ENCODE measurements at places on chromosomes 2 and 18.

- peak; percentile 36 for DNase-seq
These were observed 149.1 kb downstream of the RHBDD1 start for GRCh38 chr2:226984750-226985582.

- DNase-seq, result no peak
These were observed 269.0 kb downstream of the TFCP2L1 start for GRCh38 chr2:121015971-121016485.

GRCh38 chr2:24822049-24822706, 29.0 kb downstream of the CENPO start:
- no peak for DNase-seq

DNA sequence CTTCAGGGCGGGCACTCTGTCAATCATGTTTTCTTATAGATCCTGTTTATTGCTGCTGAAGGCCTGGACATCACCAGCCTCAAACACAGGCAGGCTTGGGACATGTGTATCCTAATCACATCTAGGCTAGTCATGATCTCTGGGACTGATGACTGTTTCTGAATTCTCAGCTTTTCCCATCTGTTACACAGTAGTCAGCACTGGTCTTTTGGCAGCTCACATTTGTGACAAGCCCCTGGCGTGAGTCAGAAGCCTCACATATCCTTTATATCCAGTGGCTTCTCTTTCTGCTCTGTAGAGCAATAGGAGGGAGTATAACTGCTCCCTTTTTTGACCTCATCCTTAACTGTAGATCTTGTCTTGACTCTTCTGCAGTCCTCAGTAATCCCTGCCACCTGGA, 4.5 kb downstream of the SEMA4F start:
- peak; percentile 48 for DNase-seq

GRCh38 chr2:240435948-240436682, 652 bp downstream of the GPC1 start:
- DNase-seq, result no peak

DNA sequence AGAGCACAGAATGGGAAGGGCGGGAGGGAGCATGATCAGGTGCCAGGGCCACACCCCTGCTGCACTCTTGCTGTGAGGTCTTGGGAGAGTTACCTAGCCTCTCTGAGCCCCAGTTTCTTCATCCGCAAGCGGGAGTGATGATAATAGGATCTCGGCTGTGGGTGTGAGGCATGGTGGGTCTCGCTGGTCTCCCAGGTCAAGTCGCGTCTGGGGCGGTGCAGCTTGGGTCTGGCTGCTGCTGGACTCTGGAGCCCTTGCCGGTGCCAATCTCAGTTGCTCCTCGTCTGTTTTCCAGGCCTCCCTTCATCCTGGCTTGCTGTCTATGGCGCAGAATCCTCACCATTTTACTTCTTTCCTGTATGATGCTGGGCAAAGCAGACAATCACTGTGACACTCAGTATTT, 130.3 kb upstream of the RAB12 start:
- DNase-seq, result no peak

GRCh38 chr2:105409717-105410116, 10.9 kb upstream of the FHL2 start:
- DNase-seq, result peak; percentile 67

- DNase-seq, result no peak
These were observed 68.4 kb downstream of the KIAA2012 start for GRCh38 chr2:202141329-202141947.

GRCh38 chr18:77108001-77108692, 24.4 kb downstream of the MBP start:
- DNase-seq, result peak; percentile 67

- no peak for DNase-seq
These were observed 941.1 kb upstream of the FANCL start for GRCh38 chr2:59182249-59182648.

DNA sequence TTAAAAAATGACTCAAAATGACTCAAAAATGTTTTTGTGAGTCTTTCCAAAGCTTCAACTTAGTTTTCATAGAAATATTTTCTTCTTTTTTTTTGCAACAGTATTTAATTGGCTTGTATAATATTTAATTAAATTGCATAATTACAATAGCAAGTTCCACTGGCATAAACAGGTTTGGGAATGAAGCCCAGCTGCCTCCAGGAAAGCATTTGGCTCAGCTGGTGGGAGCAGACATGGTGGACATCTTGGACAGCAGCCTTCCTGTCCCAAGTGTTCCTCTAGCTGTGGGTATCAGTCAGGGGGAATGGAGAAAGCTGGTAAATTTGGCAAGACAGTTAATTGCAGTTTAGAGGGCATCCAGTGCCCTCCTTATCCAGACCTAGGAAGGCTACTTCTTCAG, 213.4 kb downstream of the ZBTB7C start:
- no peak for DNase-seq

DNA sequence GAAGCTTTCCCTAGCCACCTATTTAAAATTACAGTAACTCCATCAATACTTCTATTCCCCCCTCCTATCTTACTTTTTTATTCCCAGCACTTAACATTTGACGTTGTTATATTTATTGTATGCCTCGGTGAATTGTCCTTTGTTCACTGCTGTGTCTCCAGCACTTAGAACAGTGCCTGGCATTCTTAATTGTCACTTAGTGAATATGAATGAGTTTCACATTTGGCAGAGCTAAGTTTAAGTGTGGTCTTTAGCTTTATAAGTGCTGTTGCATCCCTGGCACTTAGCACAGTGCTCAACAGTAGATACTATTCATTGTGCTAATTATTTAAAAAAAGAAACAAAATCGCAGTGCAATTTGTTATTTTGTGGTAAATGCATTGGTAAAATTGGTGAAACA, 1.7 kb downstream of the RMP24 start:
- DNase-seq, result no peak

- DNase-seq, result no peak
These were observed 97.6 kb downstream of the MRPS9 start for GRCh38 chr2:105135436-105135835.

DNA sequence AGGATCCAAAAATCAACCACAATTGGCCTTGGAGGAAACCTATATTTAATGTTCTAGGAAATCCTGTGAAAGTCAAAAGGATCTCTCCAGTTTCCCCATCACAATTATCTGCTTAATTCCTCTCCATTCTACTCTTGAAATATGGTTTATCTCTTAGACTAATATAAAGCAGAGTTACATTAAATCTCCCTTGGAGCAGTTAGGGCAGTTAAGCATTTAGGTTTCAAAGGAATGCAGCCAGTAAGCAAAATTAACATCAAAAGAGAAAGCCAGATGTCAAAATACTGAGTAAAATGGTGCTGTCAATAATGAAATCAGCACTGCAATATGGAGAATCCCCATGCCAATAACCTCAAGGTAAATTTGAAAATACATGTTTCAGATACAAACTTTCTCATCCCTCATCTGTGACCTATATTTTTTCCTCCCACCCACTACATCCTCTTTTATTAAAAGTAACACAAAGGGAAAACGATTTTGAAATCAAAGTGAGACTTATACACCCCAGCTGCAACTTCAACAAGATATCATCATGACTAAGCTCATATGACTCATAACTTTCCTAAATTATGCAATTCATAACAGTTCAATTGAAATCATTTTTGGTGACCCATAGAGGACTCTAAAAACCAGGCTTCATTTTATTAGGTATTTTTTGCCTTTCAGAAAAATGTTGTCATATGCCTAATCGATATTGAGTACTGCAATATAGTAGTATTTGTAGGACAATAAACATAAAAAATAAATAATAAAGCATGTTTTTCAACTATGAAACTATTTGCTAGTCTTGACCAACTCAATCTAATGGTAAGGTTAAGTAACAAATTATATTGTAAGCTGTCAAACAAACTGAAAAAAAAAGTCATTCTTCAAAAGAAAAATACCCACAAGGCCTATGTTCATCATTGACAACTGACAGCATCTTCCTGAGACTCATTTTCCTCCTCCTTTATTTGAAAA, 3.1 kb downstream of the ADAM17 start:
- DNase-seq, result peak; percentile 53

DNA sequence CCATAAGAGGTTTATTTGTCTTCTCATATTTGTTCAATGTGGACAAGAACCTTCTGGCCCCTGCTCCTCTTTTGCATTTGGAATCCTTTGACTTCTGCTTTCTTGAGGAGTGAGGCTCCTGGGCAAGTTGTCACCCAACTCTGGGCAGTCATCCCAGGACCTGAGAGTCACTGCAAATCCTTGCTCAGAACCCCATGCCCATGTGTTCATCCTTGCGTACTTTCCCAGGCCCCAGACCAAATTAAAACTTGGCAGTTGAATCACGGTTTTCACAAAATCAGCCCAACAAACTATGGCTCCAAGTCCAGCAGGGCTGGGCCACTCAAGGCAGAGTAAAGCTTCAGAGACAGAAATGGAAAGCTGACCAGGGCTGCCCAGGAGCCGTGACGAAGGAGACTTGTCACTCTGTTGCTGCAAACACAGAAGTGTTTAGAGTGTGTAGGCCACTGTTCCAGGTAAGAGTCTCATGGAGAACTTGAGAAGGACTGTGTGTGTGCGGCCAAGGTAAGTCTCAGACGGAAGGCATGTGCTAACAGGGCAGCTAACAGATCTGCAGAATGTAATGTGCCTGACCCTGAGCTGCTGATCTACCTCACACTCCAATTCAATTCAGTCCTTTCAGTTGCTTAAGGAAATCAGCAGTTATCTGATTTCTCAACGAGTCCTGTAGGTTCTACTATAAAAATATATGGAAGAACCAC, 549.4 kb upstream of the HS6ST1 start:
- DNase-seq, result no peak

DNA sequence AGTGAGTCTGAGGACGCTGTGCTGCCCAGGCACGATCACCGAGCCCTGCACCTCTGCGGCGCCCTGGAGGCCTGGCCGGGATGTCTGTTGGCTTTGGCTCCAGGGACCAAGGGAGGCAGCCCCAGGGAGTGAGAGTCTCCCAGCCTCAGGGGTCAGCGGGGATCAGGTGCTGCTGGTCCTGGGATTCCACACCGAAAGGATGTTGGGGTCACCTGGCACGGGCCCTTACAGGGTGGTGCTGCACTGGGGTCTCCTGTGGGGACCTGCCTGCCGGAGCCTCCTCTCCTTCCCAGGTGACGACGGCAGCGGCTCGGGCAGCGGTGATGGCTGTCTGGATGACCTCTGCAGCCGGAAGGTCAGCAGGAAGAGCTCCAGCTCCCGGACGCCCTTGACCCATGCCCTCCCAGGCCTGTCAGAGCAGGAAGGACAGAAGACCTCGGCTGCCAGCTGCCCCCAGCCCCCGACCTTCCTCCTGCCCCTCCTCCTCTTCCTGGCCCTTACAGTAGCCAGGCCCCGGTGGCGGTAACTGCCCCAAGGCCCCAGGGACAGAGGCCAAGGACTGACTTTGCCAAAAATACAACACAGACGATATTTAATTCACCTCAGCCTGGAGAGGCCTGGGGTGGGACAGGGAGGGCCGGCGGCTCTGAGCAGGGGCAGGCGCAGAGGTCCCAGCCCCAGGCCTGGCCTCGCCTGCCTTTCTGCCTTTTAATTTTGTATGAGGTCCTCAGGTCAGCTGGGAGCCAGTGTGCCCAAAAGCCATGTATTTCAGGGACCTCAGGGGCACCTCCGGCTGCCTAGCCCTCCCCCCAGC, 30.5 kb downstream of the GPC1 start:
- DNase-seq, result no peak

DNA sequence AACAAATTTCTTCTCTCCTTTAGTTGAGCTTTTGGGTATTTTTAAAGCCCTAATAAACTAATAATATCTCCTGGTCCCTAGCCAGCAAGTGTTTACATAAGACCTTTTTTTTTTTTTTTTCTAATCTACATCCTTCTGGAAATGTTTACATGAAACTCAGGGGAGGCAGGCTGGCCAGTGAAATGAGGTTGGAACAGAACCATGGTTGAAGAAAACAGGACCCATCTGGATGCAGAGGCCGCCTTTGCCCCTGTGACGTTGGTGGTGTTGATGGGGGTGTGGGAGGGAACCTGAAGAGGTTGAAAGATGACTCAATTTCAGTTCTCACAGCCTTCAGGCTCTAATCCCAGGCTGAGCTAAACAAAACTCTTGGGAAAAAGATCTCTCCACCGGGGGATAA, 118.5 kb downstream of the NRP2 start:
- peak; percentile 86 for DNase-seq

GRCh38 chr2:5735521-5735861, 43.3 kb downstream of the SOX11 start:
- no peak for DNase-seq

DNA sequence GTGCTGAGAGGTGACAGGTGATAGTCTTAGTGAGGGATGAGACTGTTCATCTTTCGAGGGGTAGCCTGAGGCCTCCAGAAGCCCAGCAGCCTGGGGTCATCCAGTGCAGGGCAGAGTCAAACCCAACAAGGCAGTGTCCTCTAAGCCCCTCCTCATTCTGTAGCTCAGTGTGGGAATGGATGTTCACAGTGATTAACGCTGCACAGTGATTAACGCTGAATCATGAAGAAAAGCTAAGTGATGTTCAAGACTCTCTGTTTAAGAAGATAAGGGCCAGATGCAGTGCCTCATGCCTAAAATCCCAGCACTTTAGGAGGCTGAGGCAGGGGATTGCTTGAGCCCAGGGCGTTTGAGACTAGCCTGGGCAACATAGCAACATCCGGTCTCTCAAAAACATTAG, 56.3 kb upstream of the LAPTM4A start:
- no peak for DNase-seq

DNA sequence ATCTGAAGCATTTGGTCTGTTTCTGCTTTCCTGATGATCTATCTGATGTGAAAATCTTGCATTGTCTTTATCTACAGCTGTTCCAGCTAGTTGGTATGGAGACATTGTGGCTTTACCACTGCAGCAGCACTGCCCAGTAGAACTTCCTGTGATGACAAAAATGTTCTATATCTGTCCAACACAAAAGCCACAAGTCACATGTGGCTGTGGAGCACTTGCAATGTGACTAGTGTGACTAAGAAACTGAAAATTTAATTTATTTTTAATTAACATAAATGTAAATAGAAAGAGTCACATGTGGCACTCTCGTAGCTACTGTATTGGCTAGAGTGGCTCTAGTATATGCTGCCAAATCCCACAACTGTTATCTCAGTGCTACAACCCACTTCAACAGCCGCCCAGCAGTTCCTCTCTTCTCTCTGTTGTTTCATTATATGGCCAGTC, 425.7 kb downstream of the SETBP1 start:
- no peak for DNase-seq

DNA sequence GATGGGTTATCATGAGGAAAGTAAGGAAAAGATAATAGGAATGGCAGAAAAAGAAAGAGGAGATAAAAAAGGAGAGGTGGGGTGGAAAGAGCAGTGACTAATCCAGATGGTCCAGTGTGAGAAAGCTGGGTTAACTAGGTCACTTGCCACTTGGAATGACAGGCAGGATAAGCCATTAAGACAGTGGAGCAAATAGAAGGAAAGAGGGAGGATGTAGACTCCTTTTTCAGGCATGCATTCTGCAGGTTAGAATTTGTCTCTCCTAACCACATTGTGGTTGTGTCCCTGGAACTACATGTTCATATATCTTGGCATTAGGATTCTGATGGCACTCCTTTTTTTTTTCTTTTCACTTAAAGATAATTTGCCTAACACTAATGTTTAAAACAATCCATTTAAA, 13.4 kb upstream of the NEMP2 start:
- no peak for DNase-seq

All from skeletal muscle cell (primary cell).